ENCODE measurements at places on chromosomes 6 and 20.

- DNase-seq = no peak
These were observed 24.9 kb downstream of the ZNF292 start for GRCh38 chr6:87180105-87180728.

DNA sequence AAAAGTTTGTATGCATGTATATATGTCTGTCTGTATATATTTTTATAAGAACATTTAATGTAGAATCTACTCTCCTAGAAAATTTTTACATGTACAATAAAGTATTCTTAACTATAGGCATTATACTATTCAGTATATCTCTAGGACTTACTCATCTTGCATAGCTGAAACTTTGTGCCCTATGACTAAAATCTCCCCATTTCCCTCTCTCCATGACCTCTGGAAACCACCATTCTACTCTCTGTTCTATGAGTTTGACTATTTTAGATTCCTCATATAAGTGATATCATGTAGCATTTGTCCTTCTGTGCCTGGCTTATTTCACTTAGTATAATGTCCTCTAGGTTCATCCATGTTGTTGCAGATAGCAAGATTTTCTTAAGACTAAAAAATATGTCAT lies 205.1 kb upstream of the SMLR1 start:
- no peak for DNase-seq

GRCh38 chr20:35617397-35618262 lies 2.0 kb downstream of the SPAG4 start:
- DNase-seq = no peak

DNA sequence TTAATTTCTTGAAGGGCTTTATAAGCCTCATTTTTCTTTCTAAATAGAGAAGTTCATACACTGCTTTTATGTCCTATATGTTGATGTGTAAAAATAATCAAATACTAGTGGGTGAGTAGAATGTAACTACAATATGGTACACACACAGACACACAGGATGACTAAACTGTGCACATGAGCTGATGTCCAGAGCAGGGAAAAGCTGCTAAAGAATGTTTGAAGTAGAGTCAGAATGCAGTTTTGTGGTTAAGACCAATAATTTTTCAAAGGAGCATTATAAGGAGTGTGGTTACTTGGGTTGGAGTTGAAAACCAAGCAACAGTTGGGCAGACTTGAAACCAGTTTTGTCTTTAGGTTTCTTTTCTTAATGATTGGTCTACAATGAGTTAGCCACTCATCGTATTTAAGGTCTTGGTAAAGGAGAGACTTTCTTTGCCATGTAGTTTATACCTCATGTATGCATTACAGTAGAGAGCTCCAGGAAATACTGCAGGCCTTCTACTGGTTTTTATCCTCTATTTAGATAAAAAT lies 196.6 kb downstream of the ESR1 start:
- DNase-seq = no peak

GRCh38 chr20:4427940-4428586 lies 293.6 kb upstream of the PRND start:
- no peak for DNase-seq

GRCh38 chr6:90025523-90026061 lies 131.3 kb downstream of the GJA10 start:
- DNase-seq = no peak

DNA sequence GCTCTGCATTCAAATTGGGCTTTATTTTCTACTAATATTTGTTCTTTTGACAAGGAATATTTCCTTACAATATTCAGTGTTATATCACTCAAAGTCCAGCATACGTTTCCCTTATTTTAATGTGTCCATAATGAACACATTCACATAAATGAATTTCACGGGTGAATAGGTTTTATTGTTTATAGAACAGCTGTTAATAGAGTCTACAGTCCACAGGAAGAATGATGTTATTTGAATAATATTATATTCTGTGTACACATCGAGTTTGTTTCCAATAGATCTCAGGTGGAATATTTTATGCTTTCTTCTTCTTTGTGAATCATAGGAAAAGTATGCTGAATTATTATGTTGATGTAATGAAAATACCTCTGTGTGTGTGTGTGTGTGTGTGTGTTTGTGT lies 582.4 kb downstream of the CDH26 start:
- no peak for DNase-seq

DNA sequence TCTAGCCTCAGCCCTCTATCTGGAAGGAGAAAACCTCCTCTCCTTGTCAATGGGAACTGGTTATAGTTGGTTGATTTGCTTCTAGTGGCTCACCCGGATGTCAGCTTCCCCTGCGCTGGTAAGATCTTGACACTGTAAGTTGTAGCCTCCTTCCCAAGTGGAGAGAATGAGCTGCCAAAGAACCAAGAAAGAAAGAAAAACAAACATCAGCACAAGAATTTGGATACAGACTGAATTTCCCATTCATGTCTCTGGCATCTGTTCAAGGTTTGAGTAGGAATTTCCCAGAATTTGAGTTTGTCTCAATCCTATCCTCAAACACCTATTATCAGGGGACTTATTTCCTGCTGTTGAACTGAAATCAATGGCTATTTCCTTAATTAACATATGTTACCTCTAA lies 44.1 kb downstream of the ELOVL2 start:
- no peak for DNase-seq

- DNase-seq = no peak
These were observed 291.2 kb downstream of the PHACTR1 start for GRCh38 chr6:13007744-13008143.

GRCh38 chr6:128586095-128586494 lies 65.7 kb upstream of the PTPRK start:
- no peak for DNase-seq

DNA sequence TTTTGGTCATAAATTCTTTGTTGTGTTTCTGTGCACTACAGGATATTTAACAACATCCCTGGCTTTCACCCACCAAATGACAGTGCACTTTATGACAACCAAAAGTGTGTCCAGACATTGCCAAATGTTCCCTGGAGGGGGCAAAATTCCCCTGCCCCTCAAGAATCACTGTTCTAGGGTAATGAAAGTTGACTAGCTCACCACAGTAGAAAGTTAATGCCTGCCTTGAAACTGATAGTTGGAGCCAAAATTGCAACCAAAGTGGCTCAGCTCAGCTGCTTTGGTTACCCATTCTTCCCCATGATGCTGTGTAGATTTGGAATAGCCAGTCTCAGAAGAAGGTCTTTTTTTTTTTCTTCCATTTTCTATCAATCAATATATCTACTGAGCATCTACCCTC lies 150.6 kb downstream of the RALGAPA2 start:
- no peak for DNase-seq

GRCh38 chr20:1277529-1278322 lies 11.6 kb downstream of the SNPH start:
- DNase-seq = no peak

DNA sequence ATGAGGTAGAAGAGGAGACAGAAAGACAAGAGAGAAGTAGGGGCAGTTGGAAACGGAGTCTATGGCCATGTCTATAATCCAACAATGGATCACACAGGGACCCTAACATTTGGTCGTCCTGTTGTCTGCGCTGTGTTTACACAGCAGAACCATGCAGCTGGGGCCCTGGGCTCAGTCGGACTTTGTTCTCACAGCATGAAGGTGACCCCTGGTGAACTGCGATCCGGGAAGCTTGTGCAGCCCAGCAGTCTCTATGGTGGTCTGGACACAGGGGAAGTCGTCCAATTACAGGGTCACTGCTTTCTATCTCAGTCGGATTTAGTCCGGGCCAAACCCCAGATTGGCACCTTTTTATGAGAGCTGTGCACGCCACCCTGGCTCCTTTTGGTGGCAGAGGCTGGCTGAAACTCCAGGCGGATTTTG lies 153.6 kb downstream of the FOXA2 start:
- no peak for DNase-seq

DNA sequence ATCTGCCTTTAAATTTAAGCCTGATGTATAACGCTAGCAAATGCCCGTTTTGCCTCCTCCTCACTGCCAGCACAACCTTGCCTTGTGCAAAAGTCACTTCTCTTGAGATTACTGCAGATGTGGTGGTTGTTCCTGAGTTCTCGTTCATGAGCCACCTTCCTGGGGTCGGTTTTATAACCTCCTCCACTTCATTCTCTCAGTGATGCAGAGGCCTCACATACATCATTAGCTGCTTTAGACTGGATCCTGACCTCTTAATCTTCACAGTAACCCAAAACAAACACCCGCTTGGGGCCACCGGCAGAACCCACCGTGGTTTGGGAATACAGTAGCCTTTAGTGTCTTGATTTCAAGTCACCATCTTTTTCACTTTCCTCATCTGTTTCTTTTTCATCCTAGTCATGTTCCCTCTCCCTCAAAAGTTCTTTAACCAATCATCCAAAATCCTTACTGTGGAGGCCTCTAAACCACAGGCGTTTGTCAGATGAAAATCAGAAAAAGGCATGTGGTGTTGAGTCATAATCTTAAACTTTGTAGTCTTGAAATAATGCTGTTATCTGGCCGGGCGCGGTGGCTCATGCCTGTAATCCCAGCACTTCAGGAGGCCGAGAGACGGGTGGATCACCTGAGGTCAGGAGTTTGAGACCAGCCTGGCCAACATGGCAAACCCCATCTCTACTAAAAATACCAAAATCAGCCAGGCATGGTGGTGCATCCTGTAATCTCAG lies 430.3 kb upstream of the SOX4 start:
- DNase-seq = no peak

DNA sequence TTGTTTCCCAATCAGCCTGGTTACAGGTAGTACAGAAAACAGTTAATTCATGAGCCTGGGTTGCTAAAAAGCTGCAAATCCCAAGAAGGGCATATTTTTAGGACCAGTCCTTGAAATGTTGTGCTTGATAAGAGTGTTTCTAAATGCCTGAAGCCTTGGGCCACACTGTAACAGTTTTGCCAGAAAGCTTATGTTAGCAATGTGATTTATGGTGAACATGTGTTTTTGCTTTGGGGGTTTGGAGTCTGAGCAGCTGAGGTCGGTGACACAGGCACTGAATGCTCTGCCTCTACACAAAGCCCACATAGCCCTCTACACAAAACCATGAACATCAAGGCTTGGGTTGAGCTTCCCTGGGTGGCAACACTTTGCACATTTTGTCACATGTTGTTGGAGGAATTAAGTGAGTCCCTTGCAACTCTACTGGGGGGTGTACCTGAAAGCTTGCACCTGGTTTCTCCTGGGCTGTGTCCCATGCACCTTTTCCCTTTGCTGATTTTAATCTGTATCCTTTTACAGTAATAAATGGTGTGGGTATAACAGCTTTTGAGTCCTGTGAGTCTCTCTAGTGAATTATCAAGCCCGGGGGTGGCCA lies 22.2 kb downstream of the AHI1 start:
- DNase-seq = no peak

- no peak for DNase-seq
These were observed 451.5 kb downstream of the PLCB1 start for GRCh38 chr20:8583566-8584043.

DNA sequence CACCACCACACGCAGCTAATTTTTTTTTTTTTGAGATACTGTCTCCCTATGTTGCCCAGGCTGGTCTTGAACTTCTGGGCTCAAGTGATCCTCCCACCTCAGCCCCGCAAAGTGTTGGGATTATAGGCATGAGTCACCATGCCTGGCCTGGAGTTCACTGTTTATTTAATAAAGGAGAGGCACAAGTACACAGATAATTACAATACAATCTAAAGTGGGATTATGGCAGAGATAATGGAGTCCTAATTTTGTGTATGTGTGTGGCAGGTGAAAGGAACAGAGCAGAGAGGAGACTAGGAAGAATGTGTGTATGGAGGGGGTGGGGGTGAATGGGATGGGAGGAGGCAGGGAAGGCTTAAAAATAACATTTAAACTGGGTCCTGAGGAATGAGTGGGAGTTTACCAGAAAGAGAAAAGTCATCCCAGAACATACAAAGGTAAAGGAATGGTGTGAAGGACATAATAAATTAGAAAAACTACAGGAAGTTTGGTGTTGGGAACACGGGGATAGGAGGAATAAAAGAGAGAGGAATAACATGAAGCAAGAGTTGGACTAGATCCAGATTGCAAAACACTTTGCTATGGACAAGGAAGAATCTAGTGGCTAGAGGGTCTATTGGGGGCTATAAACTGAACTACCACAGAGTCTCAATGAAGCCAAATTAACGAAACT lies 4.4 kb downstream of the NCOA5 start:
- DNase-seq = no peak

Data from AML-193 (cell line).